Ammon's horn (tissue), 1 donor: ENCODE measurements at places on chromosomes 2 and 18.
A peak's percentile ranks its signal among the peaks of the same experiment; 100 is the strongest.

- DNase-seq, result no peak
These were observed 117.8 kb downstream of the ATAD2B start for GRCh38 chr2:23809150-23809549.

GRCh38 chr2:101815739-101816391 is 118.4 kb downstream of the MAP4K4 start:
- DNase-seq, result no peak

- DNase-seq, result peak; percentile 42
These were observed 92.3 kb upstream of the PKDCC start for GRCh38 chr2:41955316-41956043.

- peak; percentile 58 for DNase-seq
These were observed at the start of gene VWA3B for GRCh38 chr2:98086491-98087446. TSS of gene VWA3B (plus strand) at chr2:98087167. CDS start at chr2:98093093, 5,926 bp downstream.

DNA sequence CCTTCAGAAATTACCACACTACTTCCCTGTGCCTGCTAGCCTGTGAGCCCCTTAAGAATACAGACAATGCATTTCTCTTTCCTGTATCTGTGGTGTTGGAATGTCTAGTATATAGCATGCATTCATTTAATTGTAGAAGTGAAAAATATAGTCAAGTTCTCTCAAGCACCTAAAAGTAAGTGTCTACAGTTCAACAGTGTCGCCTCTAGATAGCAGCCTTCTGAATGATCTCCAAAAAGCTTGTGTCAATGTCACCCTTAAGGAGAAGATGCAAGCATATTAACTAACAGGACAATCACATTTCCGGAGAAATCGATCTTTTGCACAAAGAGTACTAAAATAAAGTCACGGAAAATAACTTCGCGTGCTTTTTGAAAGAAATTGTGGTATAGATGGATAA is 27.5 kb upstream of the DSG3 start:
- no peak for DNase-seq

- no peak for DNase-seq
These were observed 91.5 kb upstream of the RGPD4 start for GRCh38 chr2:107735201-107735600.

DNA sequence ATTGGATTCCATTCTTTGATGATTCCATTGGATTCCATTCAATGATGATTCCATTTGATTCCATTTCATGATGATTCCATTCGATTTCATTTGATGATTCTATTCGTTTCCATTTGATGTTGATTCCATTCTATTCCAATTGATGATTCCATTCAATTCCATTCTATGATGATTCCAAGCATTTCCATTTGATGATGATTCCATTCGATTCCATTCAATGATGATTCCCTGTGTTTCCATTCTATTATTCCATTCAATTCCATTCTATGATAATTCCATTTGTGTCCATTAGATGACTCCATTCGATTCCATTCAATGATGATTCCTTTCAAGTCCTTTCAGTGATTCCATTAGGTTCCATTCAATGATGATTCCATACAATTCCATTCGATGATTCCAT is 1090.5 kb downstream of the RPIA start:
- DNase-seq, result no peak

DNA sequence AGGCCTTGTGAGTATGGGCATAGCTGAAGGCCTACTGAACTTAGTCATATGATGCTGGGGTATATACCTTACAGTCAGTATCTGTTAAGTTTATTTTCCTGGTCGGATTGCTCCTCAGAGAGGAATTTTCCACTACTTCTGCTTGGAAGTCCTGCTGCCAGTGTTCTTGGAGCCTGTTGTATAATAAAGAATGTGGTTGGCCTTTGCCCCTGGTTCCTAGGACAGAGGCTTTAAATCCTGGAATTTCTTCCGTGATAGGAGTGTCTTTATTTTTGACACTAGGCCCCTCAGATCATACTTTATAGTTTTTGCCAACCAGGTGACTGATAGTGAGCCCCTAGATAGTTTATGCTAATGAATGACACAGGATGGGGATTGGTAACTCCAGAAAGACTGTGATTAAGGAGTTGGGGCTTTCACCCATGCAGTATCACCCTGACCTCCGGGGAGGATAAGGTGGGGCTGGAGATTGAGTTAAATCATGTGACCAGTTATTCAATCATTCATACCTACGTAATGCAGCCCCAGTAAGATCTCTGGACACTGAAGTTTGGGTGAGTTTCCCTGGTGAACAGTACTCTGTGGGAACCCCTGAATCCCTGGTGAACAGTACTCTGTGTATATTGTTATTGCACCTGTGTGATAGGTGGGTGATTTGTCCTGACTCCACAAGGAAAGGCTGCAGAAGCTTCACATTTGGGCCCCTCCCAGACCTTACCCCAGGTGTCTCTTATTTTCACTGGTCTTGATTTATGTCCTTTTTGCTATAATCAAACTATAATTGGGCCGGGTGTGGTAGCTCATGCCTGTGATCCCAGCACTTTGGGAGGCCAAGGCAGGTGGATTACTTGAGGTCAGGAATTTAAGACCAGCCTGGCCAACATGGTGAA is 56.9 kb downstream of the COMMD1 start:
- no peak for DNase-seq

DNA sequence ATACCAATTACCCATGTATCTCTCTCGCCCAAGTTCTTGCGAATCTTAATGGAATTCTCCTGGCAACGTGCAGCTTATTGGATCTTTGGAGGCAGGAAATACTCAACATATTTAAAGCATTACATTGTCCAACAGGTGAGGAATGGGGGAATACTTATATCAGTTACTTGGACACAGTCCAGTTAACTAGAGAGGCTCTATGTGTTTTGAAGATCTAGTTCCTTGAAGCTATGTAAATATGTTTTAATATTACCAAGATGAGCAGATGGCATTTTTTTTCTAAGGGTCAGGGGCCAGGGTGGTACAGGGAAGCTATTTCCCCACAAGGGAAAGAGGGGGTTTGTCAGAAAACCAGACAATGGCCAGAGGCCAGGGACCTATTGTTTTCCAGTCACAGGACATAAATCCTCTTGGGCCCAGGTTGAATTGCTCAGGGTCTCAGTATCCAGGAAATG is 26.8 kb upstream of the MC5R start:
- DNase-seq, result no peak

DNA sequence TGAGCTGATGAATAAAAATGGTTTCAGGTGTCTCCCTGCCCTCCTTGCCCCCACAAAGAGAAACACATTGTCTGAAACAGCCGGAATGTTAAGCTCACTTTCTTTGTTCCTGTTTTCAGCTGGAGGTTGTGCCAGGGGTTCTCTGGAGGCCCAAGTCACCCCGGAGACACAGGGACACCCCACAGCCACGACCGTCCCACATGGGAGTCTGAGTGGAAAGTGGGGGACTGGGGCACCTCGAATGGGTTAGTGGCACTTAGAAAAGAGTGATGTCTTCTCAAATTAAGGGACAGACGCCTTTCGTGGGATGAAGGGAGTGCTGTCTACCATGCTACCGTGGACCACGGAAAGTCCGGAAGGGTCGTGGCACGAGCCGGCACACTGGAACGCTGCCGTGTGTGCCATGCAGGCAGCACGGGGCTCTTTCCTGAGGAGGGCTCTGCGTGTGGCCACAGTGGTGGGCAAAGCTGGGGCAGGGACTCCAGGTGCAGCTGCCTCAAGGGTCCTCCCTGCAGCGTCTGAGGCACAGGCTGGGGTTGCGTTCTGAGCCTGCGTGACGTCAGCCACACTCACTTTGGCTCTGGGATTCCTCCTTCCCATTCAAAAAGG is 39.4 kb upstream of the CTDP1 start:
- DNase-seq, result no peak

- no peak for DNase-seq
These were observed 118.9 kb upstream of the NT5C1B start for GRCh38 chr2:18708203-18708715.

GRCh38 chr18:30971338-30971956 is 71.1 kb downstream of the DSC3 start:
- DNase-seq, result peak; percentile 13

GRCh38 chr2:151637271-151637781 is 97.0 kb downstream of the NEB start:
- DNase-seq, result no peak

DNA sequence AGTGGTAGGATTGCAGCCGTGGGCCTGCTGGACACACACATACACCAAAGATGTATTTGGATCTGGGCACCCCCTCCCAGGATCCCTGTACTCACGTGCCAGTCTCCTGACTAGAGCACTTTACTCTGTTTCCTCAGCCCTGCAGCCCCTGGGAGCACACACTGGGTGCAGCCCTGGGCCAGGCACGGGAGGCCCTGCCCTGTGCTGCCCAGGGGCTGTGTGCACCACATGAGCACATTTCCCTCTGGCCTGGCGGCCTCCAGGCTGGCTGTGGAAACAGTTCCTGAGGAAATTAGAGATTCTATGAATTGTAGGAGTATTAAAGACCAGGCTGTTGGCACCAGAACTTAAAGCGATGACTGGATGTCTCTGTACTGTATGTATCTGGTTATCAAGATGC is 45.4 kb downstream of the BCL2L11 start:
- no peak for DNase-seq

GRCh38 chr2:41610501-41611190 is 437.2 kb upstream of the PKDCC start:
- peak; percentile 9 for DNase-seq

DNA sequence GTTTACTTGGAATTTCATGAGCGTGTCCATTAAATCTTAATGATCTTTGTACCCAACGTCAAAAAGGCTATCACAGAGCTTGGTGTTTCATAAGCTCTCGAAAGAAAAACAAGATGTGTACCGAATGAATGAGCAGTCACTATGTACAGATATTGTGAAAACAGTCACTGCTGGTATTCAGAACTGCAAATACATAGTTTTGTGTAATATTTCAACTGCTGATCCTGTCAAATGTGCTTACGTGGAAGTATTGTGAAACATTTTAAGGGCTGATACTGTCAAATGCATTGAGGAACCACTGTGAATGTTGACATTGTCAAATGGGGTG is 184.2 kb upstream of the KLHL29 start:
- DNase-seq, result no peak

DNA sequence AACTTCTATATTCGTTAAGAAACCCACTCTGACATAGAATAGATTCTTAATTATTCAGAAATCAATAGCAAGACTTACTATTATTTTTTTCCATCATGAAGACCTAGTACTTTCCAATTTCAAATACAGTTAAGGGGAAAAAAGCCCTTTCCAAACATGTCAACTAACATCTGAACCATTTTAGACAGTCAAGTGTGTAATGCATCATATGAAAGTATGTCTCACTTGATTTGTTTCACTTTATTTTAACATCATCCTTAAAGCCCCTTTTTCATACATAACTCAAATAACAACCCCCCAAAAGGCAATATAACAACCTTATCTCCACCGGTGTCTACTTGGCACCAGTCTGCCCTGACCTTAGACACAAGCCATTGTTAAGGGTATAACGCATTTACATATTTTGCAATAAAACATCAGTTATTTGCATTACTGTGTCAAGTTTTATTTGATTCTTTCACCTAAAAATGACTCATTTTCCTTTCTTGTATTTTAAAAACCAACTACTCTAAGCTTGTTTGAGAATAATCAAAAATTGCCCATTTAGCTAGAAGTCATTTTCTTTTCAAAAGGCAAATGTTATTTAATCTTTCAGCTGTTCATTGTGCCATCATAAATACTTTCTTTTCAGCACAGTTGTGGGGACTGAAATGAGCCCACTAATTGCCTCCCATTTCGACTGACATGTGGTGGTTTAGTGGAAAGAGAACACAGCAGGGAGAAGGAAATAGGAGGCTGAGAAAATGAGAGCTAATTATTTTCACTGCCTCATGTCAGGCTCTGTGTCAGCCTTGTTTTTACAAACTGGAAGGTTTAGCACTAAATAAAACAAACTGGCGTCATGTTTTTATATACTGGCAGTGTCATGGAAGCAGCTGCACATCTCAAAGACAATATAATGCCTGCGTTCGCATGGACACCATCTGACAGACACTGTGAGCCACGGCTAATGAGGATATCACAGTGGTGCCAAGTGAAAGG is 104.7 kb upstream of the CDCA7 start:
- DNase-seq, result peak; percentile 48

DNA sequence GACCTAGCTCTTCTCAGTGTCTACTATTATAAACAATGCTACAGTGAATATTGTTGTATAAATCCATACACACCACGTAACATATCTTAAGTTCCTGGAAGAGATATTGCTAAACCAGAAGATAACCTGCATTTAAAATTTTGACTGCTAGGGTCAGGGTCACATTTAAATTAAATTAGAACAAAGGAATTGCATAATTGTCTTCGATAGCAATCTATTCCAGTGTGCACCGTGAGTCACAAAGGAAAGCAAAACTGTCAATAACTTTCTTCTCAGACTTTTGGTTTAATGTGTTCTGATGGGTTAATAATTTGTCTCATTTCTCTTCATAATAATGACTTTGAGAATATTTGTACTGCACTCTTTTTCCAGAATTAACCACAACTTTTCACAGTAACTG is 4.2 kb downstream of the GEN1 start:
- DNase-seq, result no peak

- no peak for DNase-seq
These were observed 1155.4 kb downstream of the BCL11A start for GRCh38 chr2:59398081-59398480.

DNA sequence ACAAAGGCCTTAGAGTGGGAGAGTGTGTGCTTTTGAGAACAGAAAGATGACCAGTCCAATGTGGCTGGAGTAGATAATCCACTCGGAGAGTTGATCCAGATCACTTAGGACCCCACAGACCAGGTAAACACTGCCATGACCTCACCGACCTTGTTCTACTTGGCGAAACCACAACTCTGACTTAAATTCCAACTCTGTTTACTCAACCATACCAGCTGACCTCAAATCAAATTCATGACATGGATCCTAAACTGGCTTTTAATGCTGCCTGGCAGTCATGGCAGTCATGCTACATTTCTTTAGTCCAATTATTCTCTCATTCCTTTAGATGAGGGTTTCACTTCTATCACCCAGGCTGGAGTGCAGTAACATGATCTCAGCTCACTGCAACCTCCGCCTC is 347.1 kb upstream of the FAM98A start:
- DNase-seq, result no peak

DNA sequence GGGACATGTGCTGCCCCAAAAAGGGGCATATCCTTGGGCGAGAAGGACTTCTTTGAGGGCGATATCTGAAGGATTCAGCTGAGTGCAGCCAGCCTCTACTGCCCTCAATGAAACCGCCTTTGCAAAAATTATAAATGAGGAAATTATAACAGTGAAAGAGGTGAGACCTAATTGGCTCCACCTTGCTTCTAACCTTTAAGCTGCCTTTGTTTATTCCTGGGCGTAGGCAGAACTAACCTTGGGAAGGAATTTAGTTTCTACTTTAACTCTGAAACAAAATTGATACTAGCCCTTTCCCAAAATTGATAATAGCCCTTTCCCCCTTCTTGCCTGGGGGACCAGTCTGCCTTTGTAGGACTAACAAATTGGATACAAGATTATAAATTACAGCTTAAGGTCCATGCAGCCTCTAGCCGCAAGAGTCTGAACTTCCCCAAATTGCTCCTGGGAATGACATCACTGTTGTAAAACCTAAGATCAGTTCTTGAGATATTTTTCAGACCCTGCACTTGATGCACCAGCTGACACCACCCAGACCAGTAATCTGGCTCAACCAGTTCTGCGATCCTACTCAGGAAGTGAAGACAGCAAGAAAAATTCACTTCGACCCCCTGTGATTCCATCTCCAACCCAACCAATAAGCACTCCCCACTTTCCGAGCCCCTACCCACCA is 36.0 kb upstream of the ASAP2 start:
- DNase-seq, result no peak

GRCh38 chr2:106117882-106118684 is 76.0 kb downstream of the UXS1 start:
- no peak for DNase-seq
